ENCODE measurements at places on chromosomes 1 and 21.

GRCh38 chr21:24424776-24425175 is 1182.5 kb downstream of the MRPL39 start:
- DNase-seq, result no peak

GRCh38 chr1:47759251-47759935 is 237.8 kb downstream of the TRABD2B start:
- no peak for DNase-seq

- no peak for DNase-seq
Observed at GRCh38 chr21:21146587-21147373, 148.6 kb downstream of the NCAM2 start.

DNA sequence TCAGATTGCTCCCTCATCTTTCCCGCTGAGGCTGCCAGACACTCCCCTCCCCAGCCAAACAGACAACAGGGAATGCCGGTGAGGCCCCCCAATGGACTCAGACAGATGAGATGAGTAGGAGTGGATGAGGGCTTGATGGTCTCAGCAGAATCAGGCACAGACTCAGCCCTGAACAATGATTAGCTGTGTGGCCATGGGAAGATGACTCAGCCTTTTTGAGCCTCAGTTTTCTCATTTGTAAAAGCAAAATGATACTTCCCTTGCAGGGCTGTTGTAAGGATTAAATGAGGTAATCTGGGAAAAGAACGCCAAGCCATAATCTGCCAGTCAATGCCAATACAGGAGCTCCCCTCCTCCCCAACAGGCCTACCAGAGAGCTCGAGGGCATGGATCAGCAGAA is 12.4 kb downstream of the C1orf198 start:
- no peak for DNase-seq

DNA sequence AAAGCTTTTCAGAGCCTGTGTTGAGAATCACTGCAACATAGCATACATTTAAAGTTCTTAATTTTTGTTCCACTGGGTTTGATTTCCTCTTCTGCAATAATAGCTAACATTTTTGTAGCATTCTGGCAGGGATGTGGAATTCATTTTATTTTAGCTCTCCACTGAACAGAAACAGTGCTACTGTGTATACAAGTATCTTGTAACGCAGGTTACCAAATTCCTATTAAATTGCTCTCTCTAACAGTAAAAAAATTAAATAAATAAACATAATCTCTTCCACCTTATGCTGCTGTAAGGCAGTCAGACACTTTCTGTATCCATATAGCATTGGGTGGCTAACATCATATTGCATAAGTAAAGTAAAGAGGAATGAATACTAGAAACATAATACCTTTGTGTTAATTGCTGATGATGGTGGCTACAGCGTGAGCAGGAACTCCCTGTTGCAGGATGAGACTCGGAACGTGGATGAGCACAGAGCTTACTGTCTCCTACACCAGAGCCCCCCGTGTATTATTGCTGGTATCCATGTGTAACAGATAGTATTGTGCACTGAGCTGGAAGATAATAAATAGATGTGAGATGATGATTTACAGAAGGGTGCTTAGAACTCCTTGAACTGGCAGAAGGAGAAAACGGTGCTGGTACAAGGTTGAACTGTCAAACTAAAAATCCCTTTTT is 276.9 kb upstream of the SNX7 start:
- no peak for DNase-seq

DNA sequence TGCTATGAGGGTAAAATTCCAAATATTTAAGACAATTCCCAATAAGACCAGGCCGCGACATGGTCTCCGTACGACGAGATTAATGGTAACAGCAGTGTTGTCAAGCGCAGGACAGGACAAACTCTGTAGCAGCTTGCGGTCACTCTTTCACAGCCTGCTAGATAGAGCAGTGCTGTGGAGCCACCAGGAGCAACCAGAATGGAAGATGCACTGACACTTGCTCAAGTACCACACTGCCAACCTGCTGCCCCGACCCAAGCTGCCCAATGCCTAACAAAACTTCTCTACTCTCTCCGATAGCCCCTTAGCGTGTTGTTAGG is 636 bp downstream of the WARS2 start:
- no peak for DNase-seq

GRCh38 chr1:107172450-107173170 is 31.8 kb downstream of the NTNG1 start:
- DNase-seq, result no peak

GRCh38 chr1:178867670-178868069 is 3.2 kb downstream of the ANGPTL1 start:
- DNase-seq, result no peak

- DNase-seq, result no peak
Observed at GRCh38 chr1:87044424-87044823, 130.0 kb downstream of the HS2ST1 start.

- DNase-seq, result no peak
Observed at GRCh38 chr1:170290276-170290675, 144.5 kb downstream of the NTMT2 start.

DNA sequence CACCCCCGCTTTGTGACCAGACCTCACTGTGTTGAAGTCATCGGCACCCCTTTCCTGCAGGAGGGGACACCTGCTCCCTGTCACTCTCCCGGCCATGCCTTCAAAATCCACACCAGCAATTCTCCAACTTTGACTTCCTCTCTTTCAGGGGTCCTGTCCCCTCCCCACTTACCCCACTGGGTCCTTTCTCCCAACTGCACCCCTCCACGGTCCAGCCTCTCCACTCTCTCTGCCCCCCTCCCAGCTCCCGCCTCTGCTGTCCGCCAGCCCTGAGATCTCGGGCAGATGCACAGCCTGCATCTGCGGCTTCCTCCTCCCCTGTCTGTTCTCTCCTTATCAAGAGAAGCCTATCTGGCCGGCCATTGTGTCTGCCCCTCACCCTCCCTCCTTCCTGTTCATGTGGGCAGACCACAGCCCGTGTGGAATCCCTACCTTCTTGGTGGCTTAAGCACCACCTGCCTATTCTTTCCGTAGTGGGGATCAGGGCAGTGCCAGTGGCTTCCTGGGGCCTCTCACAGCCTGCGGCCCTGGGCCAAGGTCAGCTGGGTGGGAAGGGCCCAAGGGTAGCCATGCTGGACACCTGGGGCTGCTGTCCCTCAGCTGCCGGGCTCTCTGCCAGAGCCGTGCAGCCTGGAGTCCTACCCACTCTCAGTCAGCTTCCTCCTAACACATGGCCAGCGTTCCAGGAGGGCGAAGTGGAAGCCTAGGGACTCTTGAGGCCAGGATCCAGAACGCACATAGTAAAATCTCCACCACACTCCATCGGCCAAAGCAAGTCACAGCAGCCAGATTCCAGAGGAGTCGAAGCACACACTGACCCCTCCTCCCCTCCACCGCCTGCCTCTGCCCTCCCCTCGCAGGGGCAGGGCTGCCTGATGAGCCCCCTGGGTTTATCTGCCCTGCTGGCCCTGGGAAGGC is 5.1 kb upstream of the HES4 start:
- DNase-seq, result no peak

GRCh38 chr21:25568246-25568645 is 39.0 kb downstream of the MRPL39 start:
- no peak for DNase-seq

DNA sequence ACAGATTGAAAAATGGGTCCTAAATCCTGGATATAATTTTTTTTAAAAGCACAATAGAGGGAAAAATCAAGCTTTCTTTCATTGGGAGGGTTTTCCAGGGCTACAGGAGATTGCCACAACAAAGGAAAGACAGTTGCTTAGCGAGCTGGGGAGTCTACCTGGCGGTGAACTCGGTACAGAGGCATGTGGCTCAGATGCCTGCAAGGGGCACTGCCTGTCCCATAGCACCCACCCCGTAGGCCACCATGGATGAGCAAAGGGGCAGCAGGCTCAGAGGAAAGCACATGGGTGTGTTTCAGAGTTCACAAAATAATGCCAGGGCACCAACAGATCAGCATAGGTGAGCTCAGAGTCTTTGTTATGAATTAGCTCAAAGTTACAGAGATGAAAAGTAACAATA is 79.5 kb downstream of the PCNX2 start:
- no peak for DNase-seq

DNA sequence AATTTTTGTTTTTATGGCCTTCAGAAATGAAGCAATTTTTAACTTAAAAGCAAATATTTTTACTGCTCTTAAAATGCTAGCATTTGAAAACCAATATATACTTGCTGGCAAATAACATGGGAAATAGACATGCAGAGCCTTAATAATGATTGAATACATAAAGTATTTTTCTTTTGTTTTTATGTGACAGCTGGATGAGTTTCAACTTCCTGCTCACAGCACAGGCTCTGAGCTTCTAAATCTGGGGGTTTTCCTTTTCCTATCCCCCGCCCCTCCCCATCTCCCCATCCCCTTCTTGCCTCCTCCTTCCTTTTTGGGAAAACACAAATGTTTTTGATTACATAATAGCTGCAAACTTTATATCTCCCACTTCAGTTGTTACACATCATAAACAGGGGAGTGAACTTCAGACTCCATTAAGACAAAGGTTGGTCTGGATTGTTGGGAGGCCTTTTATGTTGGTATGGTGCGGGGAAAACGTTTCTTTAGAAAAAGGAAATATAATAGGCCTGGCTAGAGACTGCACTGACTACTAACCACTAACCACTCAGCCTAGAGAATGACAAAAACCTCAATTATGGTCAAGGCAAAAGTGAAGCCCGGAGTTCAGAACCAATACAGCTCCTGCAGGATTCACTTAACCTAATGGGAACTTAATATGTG is 116.1 kb upstream of the GORAB start:
- DNase-seq, result no peak

DNA sequence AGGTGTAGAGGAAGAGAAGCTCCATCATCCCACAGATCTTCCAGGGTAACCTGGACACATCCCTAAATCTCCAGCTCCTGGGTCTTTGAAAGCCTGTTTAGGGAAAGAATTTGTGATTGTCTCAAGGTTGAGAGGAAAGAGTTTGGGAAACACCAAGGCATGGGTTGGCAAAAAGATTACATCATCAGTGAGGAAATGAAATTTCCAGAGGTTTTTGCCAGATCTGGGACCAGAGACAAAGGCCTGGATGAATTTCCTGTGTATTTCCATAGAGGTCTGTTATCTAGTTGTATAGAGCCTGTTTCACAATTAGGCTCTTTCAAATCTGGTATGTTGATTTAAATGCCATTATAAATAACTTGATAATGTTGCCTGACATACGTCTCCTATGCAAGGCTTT is 82.3 kb downstream of the GPR89B start:
- DNase-seq, result no peak

DNA sequence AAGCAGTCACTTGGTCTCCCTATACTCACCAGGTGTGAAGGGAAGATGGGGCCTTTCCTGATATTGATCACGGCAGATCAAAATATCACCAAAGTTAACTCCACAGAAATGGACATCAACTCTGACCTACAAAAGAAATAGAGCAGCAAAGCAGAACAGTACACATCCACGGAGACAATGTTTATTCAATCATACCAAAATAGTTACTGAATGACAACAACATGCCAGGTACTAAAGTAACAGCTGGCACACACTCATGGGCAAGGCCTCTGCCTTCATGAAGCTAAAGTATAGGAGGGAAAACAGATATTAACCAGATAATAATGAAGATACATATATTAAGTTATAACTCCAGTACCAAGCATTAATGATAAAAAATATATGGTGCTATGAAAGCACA is 59.2 kb upstream of the RASAL2 start:
- no peak for DNase-seq

DNA sequence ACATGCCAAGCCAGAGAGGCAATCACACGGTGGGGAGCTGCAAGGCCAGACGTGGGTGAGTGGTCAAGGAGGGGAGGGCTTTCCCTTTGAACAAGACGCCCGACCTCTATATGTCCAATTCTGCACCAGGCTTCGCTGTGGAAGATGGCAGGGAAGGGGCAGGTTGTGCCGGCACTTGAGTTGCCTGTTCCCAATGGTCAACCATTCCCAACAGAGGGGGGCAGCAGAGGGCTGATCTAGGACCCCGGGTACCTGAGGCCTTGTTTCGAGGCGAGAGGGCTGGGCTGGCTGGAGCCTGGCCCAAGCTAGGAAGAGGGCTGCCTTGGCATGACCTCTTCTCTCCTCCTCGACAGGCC is 64.9 kb downstream of the TMEM53 start:
- no peak for DNase-seq

- no peak for DNase-seq
Observed at GRCh38 chr1:196102826-196103225, 505.4 kb downstream of the KCNT2 start.

GRCh38 chr1:196466654-196467053 is 141.6 kb downstream of the KCNT2 start:
- no peak for DNase-seq

DNA sequence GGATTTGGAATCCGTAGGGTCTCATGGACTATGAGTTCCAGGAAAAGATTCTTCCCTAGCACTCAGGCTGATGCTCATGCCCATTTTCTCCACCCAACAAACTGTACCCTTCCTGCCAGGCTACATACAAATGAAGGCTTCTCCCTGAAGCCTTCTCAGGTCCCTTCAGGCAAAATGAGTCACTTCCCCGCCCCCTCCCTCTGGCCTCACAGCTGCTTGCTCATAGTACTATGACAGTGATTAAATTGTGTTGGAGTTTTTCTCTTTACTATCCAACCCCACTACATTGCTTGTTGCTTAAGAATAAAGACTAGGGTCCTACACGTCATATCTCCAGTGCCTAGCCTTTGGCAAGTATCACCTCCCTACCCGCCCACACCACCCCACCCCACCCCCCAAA is 207.6 kb upstream of the NFIA start:
- DNase-seq, result no peak

DNA sequence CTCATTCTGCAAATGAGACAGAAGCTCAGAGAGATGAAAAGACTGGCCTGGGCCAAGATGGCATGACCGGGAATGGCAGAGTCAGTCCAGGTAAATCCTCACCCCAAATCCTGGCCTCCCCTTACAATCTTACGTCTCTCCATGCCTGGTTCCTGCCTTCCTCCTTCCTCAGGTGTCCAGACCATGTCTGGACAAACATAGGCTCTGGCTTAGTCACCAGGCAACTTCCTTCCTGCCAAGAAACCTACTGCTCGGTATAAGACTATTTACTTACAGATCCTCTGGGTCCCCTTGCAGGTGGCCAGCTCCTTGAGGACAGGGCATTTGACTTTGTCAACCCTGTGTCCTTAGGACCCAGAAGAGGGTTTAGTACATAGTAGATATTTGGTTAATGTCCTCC is 69.4 kb upstream of the ROR1 start:
- no peak for DNase-seq

- peak; percentile 64 for DNase-seq
Observed at GRCh38 chr1:19651141-19651737, 7.1 kb downstream of the NBL1 start.
